Stimulated activated CD4-positive, alpha-beta T cell treated with anti-CD3 and anti-CD28 coated beads, Interleukin-4, amount 100 ng/mL, for 4 hours (primary cell): ENCODE measurements at places on chromosomes 2 and 18.
A peak's percentile ranks its signal among the peaks of the same experiment; 100 is the strongest.

- no peak for DNase-seq
Observed at GRCh38 chr18:49988733-49989132, 175.4 kb upstream of the ACAA2 start.

- no peak for DNase-seq
Observed at GRCh38 chr2:70921031-70921430, 14.7 kb upstream of the ATP6V1B1 start.

GRCh38 chr2:213125646-213126347 is 25.6 kb downstream of the IKZF2 start:
- DNase-seq: no peak

- DNase-seq: no peak
Observed at GRCh38 chr2:38106405-38107094, 30.6 kb upstream of the CYP1B1 start.

GRCh38 chr2:24620936-24621335 is 129.9 kb downstream of the NCOA1 start:
- no peak for DNase-seq

- no peak for DNase-seq
Observed at GRCh38 chr2:221397187-221397586, 174.9 kb downstream of the EPHA4 start.

GRCh38 chr2:231676243-231676642 is 32.1 kb upstream of the PTMA start:
- DNase-seq: no peak

GRCh38 chr2:99825630-99826029 is 316.8 kb downstream of the AFF3 start:
- DNase-seq: no peak

DNA sequence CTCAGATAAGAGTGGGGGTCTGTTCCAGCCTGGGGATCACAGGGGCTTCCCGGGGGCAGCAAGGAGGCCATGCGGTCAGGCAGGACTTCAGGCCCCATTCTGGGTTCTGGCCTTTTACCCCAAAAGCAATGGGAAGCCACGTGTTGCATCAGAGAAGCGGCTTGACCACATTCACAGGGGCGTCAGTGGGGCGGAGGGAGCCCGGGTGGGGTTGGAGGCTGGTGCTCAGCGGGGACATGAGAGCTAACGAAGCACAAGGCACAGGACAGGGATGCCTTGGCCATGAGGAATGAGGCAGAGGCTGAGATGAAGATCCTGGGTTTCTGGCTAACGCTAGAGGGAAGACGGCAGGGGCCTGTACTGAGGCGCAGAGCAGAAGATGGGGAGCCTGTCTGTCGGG is 6.1 kb downstream of the HJURP start:
- no peak for DNase-seq

GRCh38 chr2:125471963-125472362 is 1184.0 kb upstream of the GYPC start:
- no peak for DNase-seq

DNA sequence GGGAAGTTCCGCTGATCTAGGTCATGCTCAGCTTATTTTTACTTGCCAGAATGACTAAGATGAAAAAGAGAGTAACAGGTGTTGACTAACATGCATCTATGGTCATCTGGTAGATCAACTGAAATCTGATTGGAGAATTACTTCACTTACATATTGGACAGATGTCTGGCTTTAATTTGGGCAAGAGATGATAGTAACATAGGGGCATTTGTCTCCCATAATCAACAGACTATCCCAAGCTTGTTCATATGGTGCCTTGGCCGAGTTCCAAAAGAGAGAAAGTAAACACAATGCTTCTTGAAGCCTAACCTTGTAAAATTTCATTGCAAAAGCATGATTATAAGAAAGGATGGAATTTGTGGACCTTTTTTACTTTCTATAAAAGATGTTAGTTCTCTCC is 503.7 kb downstream of the ADCYAP1 start:
- no peak for DNase-seq

GRCh38 chr2:38274286-38275276 is 102.5 kb downstream of the ATL2 start:
- no peak for DNase-seq

DNA sequence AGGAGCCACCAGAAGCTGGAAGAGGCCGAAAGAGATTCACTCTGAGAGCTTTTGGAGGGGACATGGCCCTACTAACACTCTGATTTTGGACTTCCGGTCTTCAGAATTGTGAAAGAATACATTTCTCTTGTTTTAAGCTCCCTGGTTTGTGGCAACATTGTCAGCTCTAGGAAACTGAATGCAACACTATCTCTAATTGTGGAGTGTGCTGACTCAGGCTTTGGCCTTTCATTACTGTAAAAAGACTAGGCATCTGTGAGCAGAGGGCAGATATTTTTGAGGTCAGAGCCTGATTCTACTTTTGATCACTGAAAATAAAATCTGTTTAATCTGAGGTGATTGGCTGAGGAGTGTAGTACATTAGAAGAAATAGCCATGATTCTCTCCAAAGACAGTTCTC is 185.4 kb upstream of the FAM98A start:
- DNase-seq: no peak

DNA sequence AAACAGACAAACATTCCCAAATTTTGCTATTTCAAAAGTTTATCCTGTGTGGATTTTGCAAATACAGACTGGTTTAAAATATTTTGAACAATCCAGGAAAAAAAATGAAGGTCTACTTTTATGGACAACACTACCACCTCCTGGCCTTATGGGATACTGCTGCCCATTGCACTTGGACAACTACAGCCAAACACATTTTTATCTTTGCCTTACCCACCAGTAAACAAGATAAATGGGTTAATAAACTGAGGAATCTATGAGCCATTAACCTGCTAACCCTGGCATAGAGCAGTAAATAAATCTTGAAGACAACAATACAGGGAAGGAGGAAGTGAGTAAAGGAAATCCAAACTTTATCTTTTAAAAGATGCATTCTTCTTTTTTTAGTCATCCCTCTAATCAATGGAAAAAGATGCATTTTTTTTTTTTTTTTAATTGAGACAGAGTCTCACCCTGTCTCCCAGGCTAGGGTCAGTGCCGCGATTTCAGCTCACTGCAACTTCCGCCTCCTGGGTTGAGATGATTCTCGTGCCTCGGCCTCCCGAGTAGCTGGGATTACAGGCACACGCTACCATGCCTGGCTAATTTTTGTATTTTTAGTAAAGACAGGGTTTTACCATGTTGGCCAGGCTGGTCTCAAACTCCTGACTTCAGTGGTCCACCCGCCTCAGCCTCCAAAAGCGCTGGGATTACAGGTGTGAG is 2.1 kb upstream of the SPIRE1 start:
- DNase-seq: peak; percentile 3

DNA sequence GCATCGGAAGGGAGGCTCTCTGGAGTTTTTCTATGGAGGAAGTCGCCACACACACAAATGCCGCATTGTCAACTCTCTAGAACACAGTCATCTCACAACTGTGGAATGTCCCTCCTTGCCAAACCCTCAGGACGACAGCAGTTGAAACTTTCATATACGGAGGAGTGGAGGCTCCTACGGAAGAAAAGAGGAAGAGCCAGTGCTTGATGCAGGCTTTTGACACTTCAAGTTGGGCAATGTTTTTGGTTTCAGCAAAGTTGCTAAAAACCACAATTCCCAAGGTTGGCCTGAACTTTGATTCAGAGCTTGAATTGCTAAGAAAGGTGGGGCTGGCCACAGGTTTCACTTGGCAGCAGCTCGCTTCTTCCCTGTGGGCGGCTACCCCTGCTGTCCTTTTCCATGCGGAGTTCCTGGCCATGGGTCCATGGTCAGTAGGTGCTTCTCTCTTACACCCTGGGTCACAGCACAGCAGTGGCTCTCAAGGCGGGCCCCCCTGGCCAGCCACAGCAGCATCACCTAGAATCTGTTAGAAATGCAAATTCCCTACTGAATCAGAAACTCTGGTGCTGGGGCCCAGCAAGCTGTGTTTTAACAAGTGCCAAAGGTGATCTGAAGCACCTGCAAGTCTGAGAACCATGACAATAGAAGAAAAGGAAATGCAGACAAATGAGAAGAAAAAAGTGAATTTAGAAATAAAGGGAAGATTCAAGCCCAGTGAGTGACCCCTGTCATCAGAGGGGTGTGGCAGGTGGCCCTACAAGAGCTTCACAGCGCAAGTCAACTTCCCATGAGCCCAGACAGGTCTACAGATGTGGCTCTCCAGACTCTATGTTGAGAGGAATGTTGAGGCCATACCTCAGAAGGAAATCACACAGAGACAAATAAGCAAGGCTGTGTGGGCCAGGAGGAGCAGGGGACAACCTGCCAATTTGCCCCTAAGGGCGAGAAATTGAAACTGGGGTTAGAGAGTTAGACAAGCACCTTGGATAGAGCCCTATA is 856.4 kb downstream of the RNF144A start:
- DNase-seq: no peak

DNA sequence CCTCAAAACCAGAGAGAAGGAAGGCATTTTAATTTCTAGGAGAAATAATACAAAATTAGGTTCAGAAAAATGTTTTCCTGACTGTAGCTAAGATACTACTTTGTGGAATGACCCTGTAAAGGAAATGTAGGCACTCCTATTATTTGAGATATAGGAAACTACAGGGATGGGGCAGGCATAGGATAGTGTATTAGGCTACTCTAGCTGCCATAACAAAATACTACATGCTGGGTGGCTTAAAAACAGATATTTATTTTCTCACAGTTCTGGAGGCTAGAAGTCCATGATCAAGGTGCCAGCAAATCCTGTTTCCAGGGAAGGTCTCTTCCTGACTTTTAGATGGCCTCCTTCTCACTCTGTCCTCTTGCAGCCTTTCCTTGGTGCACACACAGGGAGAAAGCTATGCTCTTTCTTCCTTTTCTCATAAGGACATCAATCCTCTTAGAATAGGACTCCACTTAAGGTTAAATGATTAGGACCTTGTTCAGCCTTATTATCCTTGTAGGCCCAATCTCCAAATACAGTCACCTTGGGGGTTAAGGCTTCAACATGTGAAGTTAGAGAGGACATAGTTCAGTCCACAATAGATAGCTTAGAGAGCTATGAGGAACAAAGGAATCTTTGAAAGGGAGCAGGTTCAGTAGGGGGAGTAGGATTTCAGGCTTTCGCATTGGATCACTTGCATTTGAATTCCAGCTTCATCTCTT is 14.0 kb upstream of the CAVIN2 start:
- DNase-seq: no peak

DNA sequence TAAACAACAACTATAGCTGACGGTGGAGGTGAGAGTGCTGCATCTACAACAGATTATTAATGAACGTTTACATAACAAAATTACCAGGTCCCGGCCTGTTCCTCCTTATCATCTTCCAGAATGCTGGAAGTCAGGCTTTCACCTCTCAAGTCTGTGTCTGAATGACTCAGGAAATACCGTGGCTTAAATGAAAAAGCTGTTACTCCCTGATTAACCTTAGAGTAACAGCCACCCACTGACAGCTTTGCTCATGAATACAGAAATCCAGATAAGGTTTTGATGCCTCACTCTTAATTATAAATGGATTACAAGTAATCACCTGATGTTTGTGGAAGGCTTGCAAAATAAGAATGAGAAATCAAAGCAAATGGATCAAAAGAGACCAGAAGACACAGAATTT is 885.3 kb upstream of the CELF4 start:
- DNase-seq: no peak

DNA sequence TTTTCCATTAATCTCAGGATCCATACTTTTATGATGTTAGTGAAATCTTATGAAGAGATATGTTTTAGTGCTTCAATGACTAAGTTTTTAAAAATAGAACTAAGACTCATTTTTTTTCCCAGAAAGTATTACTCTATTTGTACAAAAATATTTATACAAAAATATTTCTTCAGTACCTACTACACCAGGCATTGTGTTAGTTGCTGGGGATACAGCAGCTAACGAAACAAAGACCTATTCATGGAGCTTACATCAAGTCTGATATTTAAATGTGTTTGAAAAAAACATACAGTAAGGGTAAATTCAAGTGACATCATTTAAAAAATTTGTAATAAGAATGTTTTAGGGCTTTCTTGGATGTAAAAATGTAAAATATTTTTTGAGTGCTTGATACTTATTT is 11.6 kb downstream of the VAPA start:
- no peak for DNase-seq

DNA sequence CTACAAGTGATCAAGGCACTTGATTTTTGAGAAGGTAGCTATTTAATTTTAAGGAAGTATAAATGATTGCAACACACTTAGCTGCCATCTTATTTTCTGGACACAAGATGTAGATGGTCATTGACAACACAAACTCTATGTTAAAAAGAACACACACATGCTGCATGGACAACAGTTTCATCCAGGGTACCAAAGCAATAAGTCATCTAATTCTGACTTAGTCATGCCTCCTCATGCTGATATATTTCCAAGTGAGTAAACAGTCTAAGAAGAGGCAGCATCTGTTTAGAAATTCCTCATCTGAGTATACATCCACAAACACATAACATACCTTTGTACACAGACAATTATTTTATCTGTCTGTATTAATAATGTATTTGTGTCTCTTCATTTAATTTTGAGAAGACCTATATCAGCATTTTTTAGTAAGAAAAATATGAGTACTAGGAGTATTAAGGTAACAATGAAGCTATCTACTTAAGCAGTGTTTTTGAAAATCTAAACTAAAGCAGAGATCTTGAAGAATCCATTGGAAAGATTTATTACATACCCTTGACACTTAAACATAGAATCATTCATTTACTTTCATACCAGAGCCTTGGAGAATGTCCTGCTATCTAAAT is 84.9 kb downstream of the SCN1A start:
- no peak for DNase-seq

- DNase-seq: no peak
Observed at GRCh38 chr2:217911283-217912097, 91.3 kb downstream of the TNS1 start.

GRCh38 chr2:235642446-235643098 is 148.7 kb downstream of the AGAP1 start:
- no peak for DNase-seq

GRCh38 chr18:78995740-78996395 is 16.2 kb downstream of the SALL3 start:
- no peak for DNase-seq

- DNase-seq: no peak
Observed at GRCh38 chr2:69645031-69645431, 1.5 kb upstream of the AAK1 start.
